CD8-positive, alpha-beta memory T cell (primary cell): ENCODE measurements at places on chromosomes 2 and 18. TPM values are rescaled to one million over a fixed set of nuclear protein-coding genes. Genes with fewer than 3 reads are reported as not detected.

Gene SLC9A4
- not detected for total RNA-seq

Gene LNPK
- 36.0 TPM for total RNA-seq

Gene ERBB4
- not detected for total RNA-seq

Gene SMYD1
- not detected for total RNA-seq

GRCh38 chr2:174020926-174021662 is 55.9 kb upstream of the SP3 start:
- no peaks in the 10 kb centered on the region for H3K36me3 ChIP-seq
- no peaks in the 10 kb centered on the region for H3K4me1 ChIP-seq
- no peak for DNase-seq
- no peak overlapping the region for H3K4me3 ChIP-seq

- H3K27me3 ChIP-seq = no peaks in the 10 kb centered on the region
- H3K4me1 ChIP-seq = no peaks in the 10 kb centered on the region
Observed at GRCh38 chr18:22015156-22015555, 154.2 kb upstream of the GATA6 start.

Gene WNT10A
- total RNA-seq = 1.5 TPM

Gene AGXT
- not detected for total RNA-seq

DNA sequence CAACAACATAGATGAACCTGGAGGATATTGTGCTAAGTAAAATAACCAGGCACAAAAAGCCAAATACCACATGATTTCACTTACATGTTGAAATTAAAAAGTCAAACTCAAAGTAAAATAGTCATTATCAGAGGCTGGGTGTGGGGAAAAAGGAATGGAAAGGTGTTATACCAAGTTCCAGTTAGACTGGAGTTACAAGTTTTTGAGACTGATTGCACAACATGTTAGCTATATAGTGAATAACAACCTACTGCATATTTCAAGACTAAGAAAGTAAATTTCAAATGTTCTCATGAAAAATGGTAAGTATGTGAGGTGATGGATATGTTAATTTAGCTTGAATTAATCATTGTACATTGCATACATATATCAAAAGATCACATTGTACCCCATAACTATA is 116.8 kb upstream of the HNMT start:
- no peak overlapping the region for H3K27ac ChIP-seq
- no peaks in the 10 kb centered on the region for H3K4me1 ChIP-seq
- H3K27me3 ChIP-seq = no peaks in the 10 kb centered on the region
- no peak overlapping the region for H3K4me3 ChIP-seq

Gene SOWAHC
- 0.11 TPM for total RNA-seq

- no peaks in the 10 kb centered on the region for H3K4me1 ChIP-seq
- DNase-seq = no peak
- H3K27ac ChIP-seq = no peak overlapping the region
- H3K36me3 ChIP-seq = no peaks in the 10 kb centered on the region
Observed at GRCh38 chr18:7635948-7636347, 68.8 kb downstream of the PTPRM start.

DNA sequence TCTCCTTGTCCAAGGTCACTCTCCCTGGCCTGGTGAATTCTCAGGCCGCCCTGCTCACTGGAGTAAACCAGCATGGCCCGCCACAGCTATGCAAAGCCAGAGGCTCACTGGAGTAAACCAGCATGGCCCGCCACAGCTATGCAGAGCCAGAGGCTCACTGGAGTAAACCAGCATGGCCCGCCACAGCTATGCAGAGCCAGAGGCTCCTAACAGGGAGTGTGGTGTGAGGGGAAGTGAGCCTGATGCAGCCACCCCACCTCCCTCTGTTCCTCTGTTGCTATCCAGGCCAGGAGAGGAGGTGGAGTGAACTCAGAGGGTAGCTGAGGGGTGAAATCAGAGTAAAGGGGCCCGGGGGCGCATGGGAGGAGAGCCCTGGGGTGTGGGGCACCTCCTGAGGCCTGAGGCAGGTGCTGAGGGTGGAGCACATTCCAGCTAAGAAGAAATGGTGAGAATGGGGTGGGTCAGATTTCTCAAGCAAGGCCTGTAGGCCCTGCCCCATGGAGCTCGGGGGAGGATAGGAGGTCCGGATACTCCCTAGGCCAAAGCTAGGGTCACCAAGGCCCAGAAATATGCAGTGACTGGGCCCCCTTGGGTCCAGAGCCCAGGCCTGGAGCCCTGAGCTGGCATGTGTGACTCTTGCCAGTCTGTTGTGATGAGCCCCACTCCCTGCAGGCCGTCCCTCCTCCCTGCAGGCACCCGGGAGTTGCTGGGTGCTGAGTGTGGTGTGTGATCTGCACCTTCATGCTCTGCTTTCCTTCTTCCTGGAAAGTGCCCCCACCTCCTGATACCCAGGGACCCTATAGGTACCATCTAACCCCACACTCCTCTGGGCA is 1.5 kb downstream of the ATP6V1B1 start:
- no peak for DNase-seq
- no peak overlapping the region for H3K27ac ChIP-seq
- no peak overlapping the region for H3K4me3 ChIP-seq
- no peaks in the 10 kb centered on the region for H3K27me3 ChIP-seq

Gene XDH
- total RNA-seq = not detected

Gene VIT
- not detected for total RNA-seq

- DNase-seq = no peak
- H3K36me3 ChIP-seq = no peaks in the 10 kb centered on the region
Observed at GRCh38 chr2:170716851-170717598, 1.9 kb downstream of the SP5 start.

Gene PTPRN
- total RNA-seq = 0.11 TPM

Gene SFTPB
- total RNA-seq = not detected

- no peaks in the 10 kb centered on the region for H3K4me1 ChIP-seq
- H3K4me3 ChIP-seq = no peak overlapping the region
- no peak for DNase-seq
- H3K27me3 ChIP-seq = no peaks in the 10 kb centered on the region
Observed at GRCh38 chr2:182473635-182474034, 46.8 kb upstream of the PDE1A start.

Gene CLEC4F
- not detected for total RNA-seq

GRCh38 chr18:32909798-32910561 is 137.2 kb upstream of the KLHL14 start:
- no peaks in the 10 kb centered on the region for H3K27me3 ChIP-seq
- no peaks in the 10 kb centered on the region for H3K4me1 ChIP-seq
- no peaks in the 10 kb centered on the region for H3K36me3 ChIP-seq
- DNase-seq = no peak
- no peak overlapping the region for H3K4me3 ChIP-seq
- H3K27ac ChIP-seq = no peak overlapping the region

Gene ALKAL2
- not detected for total RNA-seq

Gene HOXD13
- not detected for total RNA-seq

Gene GALR1
- not detected for total RNA-seq

DNA sequence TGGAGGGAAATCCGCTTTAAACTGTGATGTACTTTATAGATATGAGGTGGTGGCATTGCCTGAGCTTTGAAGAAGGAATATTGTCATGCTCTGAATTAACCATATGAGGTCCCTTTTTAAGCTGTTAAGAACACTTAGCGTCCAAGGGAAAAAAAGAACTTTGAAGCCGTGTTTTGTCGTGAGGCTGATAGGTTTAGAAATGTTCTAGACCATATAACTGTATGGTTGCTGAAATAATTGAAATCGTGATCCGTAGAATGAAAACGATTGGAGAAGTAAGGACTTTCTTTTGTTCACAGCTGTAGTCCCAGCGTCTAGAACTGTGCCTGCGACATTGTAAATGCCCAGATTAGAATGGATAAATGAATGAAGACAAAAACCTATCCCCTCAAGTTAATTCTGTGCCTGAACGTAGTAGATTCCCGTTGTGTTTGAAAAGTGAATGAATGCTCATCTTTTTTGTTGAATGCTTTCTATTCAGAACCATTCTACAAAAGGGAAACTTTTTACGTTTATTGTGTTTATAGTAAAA is 1.5 kb downstream of the SMCHD1 start:
- DNase-seq = no peak
- H3K27me3 ChIP-seq = no peaks in the 10 kb centered on the region
- no peaks in the 10 kb centered on the region for H3K36me3 ChIP-seq
- peaks cover 30% of the 10 kb centered on the region for H3K4me1 ChIP-seq

Gene PKDCC
- total RNA-seq = not detected

DNA sequence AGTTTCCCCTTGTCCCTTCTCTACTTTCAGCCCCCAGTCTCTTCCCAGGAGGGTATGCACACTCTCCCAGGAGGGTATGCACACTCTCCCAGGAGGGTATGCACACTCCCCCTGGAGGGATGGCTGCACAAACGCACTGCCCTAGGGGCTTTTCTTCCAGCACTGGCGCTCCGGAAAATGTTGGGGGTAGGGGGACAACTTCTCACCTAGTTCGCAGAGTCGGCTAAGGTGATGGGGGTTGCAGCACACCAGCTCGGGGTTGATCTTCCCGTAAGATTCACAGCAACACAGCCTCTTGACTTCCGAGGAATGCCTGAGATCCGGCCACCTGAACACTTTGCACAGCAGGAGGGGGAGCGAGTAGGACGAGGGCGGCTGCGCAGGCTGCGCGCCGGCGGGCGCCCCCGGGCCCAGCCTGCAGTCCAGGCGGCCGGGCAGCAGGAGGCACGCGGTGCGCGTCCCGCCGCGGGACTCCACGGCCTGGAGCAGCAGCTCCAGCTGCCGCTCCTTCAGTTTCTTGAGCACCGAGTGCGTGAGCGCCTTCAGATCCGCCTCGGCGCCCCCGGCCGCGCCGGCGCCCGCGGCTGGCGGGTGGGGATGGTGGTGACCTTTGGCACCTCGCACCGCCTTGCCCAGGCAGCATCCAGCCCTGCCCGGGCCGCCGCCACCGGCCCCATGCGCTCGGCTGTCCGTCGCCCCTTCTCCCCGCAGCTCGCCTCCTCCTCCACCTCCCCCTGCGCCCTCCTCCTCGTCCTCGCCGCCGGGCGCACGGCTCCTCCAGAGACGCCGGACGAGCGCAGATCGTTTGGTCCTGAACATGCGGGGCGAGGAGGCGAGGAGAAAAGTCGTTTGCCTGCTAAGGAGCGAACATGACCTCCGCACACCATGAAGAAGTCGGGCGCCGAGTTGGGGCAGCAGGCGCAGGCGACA is 894 bp downstream of the SMAD7 start:
- peaks cover 37% of the 10 kb centered on the region for H3K4me1 ChIP-seq
- peak overlapping the region; percentile 99 for H3K4me3 ChIP-seq
- H3K36me3 ChIP-seq = no peaks in the 10 kb centered on the region
- no peaks in the 10 kb centered on the region for H3K27me3 ChIP-seq
- H3K27ac ChIP-seq = peak overlapping the region; percentile 76

GRCh38 chr18:58452454-58453166 is 176.3 kb downstream of the ALPK2 start:
- no peaks in the 10 kb centered on the region for H3K4me1 ChIP-seq
- no peak overlapping the region for H3K4me3 ChIP-seq
- no peaks in the 10 kb centered on the region for H3K27me3 ChIP-seq
- H3K27ac ChIP-seq = no peak overlapping the region
- H3K36me3 ChIP-seq = no peaks in the 10 kb centered on the region
- no peak for DNase-seq

Gene KCNF1
- not detected for total RNA-seq
